ENCODE measurements at places on chromosomes 16 and 17. TPM values are rescaled to one million over a fixed set of nuclear protein-coding genes. Genes with fewer than 3 reads are reported as not detected.

TMEM100 gene
- 0.36 TPM for polyA plus RNA-seq

CCDC200 gene
- 0.11 TPM for polyA plus RNA-seq

ZSCAN10 gene
- polyA plus RNA-seq = 314 TPM

MARCHF10 gene
- polyA plus RNA-seq = 1.3 TPM

GRIN2C gene
- 0.11 TPM for polyA plus RNA-seq

TBC1D3 gene
- not detected for polyA plus RNA-seq

KCNH4 gene
- polyA plus RNA-seq = 0.44 TPM

NPIPA3 gene
- 2.0 TPM for polyA plus RNA-seq

OR1F1 gene
- 0.93 TPM for polyA plus RNA-seq

KCNAB3 gene
- polyA plus RNA-seq = 1.7 TPM

SERPINF2 gene
- 3.2 TPM for polyA plus RNA-seq

NOL3 gene
- polyA plus RNA-seq = 4.6 TPM

GFAP gene
- 1.5 TPM for polyA plus RNA-seq

GAN gene
- 3.3 TPM for polyA plus RNA-seq

VMO1 gene
- 0.78 TPM for polyA plus RNA-seq

PRR35 gene
- polyA plus RNA-seq = 0.38 TPM

CORO6 gene
- 13.3 TPM for polyA plus RNA-seq

NATD1 gene
- polyA plus RNA-seq = 5.4 TPM

C1QTNF1 gene
- 2.1 TPM for polyA plus RNA-seq

NIP7 gene
- polyA plus RNA-seq = 14.5 TPM

SLC2A4 gene
- 6.9 TPM for polyA plus RNA-seq

FOXJ1 gene
- 4.7 TPM for polyA plus RNA-seq

Data from H1 (cell line).